ENCODE measurements at places on chromosomes 11 and 22.
A peak's percentile ranks its signal among the peaks of the same experiment; 100 is the strongest.

- no peak for DNase-seq
These were observed 1.3 kb downstream of the CST6 start for GRCh38 chr11:66012946-66013761.

GRCh38 chr11:95330302-95330701 lies 99.3 kb upstream of the SESN3 start:
- no peak for DNase-seq

- DNase-seq = no peak
These were observed 267.0 kb downstream of the TBC1D22A start for GRCh38 chr22:47029244-47030074.

- DNase-seq = no peak
These were observed 7.0 kb downstream of the SEPTIN3 start for GRCh38 chr22:41976070-41976901.

DNA sequence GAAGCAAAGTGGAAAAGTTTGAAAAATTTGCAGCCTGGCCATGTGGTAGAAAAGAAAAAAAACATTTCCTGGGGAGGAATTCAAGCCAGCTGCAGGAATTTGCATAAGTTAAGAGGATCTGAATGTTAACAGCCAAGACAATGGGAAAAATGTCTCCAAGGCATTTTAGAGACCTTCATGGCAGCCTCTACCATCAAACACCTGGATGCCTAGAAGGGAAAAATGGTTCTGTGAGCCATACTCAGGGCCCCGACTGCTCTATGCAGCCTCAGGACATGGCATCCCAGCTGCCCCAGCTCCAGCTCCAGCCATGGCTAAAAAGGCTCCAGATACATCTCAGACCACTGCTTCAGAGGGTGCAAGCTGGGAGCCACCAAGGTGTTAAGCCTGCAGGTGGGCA lies 149.1 kb upstream of the SOX6 start:
- no peak for DNase-seq

DNA sequence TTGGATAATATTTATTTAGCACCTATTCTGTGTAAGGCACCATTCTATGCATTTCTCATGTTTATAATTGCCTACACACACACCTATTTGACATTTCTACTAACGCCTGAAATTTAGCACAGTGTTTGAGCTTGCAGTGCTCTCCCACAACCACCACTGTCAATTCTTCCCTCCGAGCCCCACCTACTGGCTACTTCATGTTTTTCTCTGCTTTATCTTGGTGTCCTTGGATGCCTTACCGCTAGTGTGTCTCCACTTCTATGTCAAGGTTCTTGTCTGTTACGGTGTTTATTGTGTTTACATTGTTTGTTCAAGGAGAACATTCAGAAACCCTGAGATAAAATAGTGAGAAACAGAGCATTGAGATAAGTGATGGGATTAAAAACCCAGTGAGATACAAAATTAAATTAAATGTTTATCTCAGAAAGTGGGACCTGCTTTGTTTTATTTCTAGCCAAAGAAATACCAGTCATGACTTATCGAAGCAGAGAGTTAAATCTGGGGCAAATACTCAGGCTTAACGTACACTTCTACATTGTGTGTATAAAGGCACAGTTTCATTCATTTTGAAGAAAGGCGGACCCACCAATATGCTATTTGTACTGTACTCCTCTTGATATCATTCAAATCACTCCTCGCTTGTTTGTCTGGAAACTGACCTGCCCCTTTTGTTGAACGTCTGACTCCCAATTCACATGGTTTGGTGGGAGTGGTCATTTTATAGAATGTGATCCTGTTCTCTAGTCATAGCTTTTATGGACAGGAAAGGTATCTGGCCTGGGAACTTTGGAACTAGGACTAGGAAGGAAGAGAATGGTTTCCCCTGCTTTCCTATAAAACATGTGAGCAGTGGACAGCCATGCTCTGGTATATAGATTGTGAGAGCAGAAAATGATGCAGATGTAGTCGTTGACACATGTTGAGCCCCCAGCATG lies 39.2 kb upstream of the SLC36A4 start:
- peak; percentile 36 for DNase-seq

- DNase-seq = peak; percentile 58
These were observed 71.6 kb downstream of the C11orf58 start for GRCh38 chr11:16809886-16810668.

DNA sequence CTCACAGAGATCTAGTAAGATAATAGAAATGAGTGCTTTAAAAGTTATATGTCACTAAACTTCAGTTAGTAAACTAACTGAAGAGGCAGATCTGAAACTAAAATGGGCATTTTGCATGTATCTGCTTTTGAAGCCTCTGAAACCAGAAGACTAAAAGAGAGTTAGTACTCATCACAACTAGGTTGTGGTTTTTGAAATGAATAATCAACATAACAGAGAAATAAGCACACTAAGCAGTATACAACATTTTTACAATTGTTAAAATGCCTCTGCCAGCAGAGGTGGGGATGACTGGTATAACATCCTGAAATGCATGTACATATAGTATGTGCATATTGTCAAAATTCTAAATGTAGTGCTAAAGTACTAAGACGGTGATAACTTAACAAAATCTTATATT lies 564.5 kb downstream of the DLG2 start:
- no peak for DNase-seq

GRCh38 chr11:69424748-69425147 lies 56.7 kb upstream of the LINC01488 start:
- DNase-seq = no peak

DNA sequence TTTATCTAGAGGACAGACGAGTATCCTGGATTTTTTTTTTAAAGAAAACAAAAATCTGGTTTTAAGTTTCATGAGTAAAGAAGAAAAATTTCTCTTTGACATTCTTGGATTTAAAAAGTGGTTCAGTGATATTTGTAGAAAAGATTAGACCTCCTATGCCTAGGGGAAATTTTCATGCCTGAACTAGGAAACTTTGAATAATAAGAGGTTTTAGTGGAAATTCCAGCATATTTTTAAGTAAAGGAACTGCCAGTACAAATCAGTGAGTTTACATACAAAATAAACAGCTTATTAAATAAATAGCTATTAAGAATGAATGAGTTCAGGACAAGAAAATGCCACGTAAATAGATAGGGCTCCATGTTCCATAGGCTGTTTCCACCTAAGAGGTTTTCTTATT lies 17.5 kb downstream of the JAM3 start:
- no peak for DNase-seq

- peak; percentile 16 for DNase-seq
These were observed 19.0 kb downstream of the CHST1 start for GRCh38 chr11:45646275-45646927.

DNA sequence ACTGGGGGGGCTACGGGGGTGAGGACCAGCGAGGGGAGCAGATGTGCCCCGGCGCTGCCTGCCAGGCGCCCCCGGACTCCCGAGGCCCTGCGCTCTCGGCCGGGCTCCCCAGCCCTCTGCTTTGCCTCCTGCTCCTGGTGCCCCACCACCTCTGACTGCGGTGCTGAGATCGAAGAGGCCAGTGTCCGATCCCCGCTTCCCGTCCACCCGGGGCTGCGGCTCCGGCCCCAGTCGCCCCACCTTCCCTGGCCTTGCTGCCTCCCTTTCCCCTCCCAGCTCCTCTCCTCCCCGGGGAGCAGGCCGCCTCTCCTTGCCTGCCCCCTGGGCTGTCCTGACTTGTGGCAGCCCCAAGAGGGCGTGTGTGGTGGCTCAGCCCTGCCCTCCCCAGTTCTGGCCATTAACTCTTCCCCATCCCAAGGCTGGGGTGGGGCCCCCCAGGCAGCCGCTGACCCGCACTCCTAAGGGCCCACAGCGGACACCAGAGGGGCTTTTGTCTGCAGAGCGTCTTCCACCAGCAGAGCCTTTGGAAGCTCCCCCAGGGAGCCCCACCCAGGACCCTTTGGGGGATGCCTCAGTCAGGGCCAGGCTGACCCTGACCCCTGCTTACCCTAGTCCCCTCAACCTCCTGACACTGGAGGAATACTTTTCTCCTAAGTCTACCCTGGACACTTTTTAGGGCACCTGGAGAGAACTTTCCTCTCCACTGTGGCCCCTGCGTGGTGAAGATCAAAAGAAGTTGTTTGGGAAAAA lies 16.6 kb downstream of the RTN4RL2 start:
- no peak for DNase-seq

- DNase-seq = peak; percentile 4
These were observed 118.5 kb upstream of the ARHGAP20 start for GRCh38 chr11:110830747-110831146.

GRCh38 chr11:47992959-47993820 lies 12.8 kb downstream of the PTPRJ start:
- DNase-seq = peak; percentile 67

DNA sequence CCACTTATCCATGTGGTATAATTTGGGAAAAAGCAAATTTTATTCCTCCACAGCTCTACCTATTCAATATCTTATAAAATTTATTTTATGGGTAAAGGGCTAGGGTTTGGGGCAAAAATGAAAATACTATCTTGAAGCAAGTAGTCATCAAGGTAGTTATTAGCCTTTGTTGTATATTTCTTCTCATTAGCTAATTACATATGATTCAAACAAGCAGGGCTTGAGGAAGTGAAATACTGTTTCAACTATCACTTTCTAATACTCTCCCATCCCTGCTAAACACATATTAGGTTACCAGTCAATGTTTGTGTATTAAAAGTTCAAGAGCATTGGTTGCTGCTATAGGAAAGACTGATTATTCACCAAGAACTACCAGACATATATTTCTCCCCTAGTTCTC lies 517.3 kb downstream of the METTL15 start:
- DNase-seq = no peak

DNA sequence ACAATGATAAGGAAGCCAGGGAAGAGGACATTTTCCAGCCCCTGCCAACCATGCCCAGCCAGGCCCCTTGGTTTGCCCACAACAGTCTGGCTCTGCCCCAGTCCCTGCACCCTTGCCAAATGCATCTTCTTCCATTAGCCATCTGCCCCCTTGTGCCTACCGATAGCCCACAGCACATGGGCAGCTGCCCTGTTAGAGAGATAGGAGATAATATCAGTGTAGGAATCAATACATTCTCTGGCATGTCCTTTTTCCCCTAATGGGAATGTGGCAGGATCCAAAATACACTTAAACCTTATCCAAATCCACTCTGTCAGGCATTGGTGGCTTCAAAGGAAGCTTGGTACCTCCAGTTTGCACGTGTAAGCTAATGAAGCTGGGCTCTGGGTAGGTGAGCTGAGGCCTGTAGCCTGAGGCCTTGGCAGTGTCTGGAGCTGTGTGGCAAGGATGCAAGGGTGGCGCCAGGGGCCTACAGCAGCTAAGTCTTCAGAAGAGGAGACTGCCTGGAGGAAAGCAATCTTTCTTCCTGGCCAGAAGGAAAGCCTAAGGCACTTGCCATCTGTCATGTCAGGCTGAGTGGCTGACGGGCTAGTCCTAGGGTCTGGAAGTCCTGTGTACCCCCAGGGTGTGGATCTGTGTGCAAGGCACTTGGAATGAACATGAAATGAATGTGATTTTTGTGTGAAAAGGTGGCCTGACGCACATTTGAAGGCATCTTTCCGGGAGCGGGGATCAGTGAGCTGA lies 164.2 kb upstream of the TBCEL start:
- no peak for DNase-seq

DNA sequence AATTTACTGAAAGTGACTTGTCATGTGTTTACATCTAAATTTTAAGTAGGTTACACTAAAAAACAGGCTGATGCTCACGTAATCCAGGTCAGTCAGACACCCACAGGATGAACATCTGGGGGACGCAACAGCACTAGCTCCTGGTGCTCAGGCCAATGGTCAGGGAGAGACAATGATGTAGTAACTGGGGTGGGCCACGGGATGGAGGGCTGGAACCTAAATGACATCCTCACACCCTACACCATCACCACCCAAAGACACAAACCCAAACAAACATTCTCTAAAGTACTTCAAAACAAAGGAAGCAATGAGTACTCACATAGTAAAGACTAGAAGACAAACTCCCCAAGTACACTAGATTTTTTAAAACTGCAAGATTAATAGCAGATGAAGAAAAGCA lies 53.5 kb upstream of the SLC25A1 start:
- no peak for DNase-seq

- peak; percentile 41 for DNase-seq
These were observed 33.3 kb upstream of the PDGFB start for GRCh38 chr22:39278040-39278439.

GRCh38 chr11:127890030-127890615 lies 697.2 kb downstream of the ETS1 start:
- peak; percentile 36 for DNase-seq

GRCh38 chr11:35563484-35564244 lies 38.2 kb upstream of the PAMR1 start:
- DNase-seq = peak; percentile 67

DNA sequence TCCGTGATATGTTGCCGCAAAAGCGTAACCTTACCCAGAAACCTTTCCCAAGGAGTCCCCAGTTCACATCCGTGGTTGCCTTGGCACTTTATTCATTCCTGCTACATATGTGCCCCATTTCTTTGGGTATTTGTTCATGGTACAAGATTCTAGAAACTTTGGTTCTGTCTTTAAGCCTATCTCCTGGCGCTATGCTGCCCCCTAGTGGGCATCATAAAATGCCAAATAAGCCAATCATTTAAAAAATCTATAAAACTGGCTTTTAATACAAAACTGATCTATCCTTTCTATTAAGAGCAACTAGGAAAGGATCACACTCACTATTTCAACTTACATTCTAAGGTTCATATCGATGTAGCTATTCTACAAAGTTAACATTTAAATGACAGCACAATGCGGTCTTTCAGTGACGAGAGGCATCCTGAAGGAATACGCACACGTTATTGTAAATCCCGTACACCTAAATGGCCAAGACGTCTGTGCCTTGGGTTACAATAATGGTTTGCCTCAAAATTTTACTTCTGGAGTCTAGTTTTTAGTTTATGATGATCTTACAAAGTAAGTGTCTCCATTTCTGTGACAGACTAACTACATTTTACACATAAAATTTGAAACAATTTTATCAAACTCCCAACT lies 16.2 kb downstream of the PIWIL3 start:
- DNase-seq = peak; percentile 50

All from AG10803 (cell line).